ENCODE measurements at places on chromosomes 16 and 17.

DNA sequence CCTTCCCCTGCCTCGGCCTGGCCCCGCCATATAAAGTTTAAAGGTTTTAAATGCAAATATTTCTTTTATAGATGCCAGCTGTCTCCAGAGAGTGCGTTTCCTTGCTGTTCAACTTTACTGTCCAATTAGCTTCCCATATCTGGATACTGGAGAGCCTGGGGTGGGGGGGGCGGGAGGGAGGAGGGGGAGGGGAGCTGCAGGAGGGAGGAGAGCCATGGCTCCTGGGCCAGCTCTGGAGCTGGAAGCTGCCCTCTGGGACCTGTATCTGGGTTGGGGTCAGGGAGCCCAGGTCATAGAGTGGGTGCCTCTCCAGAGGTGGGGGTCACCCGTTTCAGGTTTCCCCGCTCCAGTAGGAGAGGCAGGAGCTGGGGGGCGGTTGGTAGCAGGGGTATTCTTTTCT is 6.2 kb upstream of the GSE1 start:
- H3K4me3 ChIP-seq = no peak overlapping the region
- H3K36me3 ChIP-seq = no peaks in the 10 kb centered on the region
- H3K4me1 ChIP-seq = peaks cover 56% of the 10 kb centered on the region
- peak overlapping the region; percentile 56 for H3K27ac ChIP-seq
- no peak for DNase-seq
- no peaks in the 10 kb centered on the region for H3K27me3 ChIP-seq

DNA sequence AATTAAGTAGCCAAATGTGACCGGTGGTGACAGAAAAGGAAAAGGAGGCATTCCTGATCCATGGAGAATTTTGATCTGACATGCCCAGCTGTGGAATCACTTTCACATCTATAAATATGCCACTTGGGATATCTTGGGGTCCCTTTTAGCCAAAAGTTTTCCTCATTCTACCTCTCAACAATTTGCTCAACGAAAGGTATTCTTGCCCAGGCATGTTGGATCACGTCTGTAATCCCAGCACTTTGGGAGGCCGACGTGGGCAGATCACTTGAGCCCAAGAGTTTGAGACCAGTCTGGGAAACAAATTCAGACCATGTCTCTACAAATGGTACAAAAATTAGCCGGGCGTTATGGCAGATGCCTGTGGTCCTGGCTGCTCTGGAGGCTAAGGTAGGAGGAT is 24.3 kb downstream of the LITAF start:
- H3K27ac ChIP-seq = peak overlapping the region; percentile 70
- no peak for DNase-seq
- no peaks in the 10 kb centered on the region for H3K27me3 ChIP-seq
- no peak overlapping the region for H3K4me3 ChIP-seq
- peaks cover 29% of the 10 kb centered on the region for H3K4me1 ChIP-seq

DNA sequence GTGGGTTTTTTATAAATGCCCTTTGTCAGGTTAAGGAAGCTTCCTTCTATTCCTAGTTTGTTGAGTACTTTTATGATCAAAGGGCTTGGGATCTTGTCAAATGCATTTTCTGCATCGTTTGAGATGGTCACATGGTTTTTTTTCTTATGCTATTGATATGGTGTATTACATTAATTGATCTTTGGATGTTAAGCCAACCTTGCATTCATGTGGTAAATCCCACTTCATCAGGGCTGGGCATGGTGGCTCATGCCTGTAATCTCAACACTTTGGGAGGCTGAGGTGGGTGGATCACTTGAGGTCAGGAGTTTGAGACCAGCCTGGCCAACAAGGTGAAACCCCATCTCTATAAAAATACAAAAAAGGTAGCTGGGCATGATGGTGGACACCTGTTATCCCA is 30.8 kb upstream of the ATP2A3 start:
- H3K27ac ChIP-seq = no peak overlapping the region
- no peaks in the 10 kb centered on the region for H3K36me3 ChIP-seq
- H3K4me1 ChIP-seq = no peaks in the 10 kb centered on the region

DNA sequence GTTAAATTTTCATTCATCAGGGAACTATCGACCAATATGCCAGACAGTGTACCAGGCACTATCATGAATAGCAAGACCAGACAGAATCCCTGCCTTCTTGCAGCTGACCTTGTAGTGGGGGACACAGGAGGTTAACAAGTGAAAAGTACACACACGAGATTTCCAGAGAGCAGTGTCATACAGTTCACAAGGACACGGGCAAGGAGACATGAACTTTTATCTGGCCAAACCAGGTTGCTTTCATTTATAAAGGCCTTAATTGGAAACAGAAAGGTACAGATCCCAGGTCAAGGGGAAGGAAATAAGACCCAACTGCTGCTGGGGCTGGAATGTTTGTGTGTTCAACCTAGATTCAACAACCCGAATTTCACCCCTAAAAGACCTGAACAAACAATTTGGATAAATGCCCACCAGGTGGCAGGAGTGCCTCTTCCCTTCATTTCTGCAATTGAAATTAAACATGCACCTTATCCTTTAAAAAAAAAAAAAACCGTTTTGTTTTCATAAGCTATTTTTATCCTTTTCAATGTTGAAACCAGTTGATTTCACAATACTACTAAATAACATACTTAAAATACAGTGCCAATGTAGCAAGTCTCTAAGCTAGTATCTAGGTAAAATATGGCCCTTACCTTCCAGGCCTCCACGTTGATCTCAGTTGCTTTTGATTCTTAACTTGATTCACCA is 65.9 kb downstream of the EMP2 start:
- no peaks in the 10 kb centered on the region for H3K27me3 ChIP-seq
- peaks cover 13% of the 10 kb centered on the region for H3K36me3 ChIP-seq
- H3K4me3 ChIP-seq = no peak overlapping the region

DNA sequence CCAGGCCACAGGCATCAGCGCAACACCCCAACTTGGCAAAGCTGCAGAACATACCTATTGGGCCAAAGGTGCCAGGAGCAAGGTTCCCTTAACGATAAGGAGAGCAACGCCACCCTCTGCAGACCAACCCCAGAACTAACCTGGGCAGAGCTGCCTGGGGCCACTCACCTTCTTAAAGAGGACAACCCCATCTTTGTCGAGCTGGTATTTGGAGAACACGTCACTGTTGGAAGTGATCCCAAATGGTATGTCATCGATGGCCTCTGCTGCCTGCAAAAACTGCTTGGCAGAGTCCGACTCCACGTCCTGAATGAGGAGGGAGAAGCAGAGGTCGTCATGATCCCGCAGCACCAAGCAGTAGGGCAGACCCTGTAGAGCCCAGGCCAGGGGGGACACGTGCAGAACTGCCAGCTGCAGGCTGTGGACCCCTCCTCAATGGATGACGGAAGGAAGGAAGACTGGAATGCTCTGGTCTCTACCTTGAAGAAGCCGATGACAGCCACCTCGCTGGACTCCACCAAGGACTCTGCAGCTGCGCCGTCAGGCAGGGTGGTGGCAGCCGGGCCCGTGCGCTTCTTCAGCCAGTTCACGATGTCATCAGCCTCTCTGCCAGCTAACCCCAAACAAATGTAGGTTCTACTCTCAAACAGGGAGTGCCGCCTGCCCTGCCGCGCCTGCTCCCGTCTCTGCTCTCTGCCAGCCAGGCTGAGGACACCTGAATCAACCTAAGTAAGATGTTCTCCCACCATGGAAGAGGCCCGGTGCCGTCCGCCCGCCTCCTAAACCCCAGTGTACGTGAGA is 5.2 kb downstream of the P4HB start:
- DNase-seq = no peak
- H3K4me3 ChIP-seq = no peak overlapping the region
- peaks cover 61% of the 10 kb centered on the region for H3K4me1 ChIP-seq
- H3K27me3 ChIP-seq = no peaks in the 10 kb centered on the region
- peaks cover 88% of the 10 kb centered on the region for H3K36me3 ChIP-seq
- peak overlapping the region; percentile 64 for H3K27ac ChIP-seq

DNA sequence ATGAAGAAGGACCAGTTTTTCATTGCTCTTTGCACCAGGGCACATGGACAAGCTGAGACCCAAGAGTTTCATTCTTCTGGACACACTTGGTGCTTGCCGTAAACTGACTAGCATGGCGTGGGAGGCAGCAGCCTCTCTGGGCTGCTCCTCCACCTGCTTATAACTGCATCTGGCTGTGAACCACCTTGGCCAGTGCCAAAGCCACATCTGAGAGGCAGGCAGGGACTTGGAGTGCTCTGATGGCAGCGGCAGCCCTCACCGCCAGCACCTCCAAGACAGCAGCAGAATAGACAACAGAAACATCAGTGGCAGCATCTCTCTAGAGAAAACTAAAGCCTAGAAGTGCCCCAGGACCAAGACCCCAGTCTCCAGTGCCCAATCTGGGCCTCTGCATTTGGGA is 4.7 kb downstream of the KRT37 start:
- H3K27ac ChIP-seq = no peak overlapping the region
- H3K36me3 ChIP-seq = no peaks in the 10 kb centered on the region
- no peak overlapping the region for H3K4me3 ChIP-seq
- H3K27me3 ChIP-seq = no peaks in the 10 kb centered on the region
- H3K4me1 ChIP-seq = peaks cover 20% of the 10 kb centered on the region

DNA sequence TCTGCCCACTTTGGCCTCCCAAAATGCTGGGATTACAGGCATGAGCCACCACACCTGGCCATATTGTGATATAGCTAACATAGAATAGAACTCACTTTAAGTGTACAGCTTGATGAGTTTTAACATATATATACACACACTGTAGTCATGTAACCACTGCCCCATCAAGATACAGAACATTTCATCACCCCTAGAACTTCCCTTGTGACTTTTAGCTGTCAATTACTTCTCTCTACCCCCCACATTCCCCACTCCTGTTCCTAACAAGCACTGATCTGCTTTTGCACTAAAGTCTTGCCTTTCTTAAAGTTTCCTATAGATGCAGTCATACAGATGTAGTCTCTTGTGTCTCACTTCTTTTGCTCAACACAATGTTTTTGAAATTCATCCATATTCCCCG is 93.1 kb downstream of the PITPNC1 start:
- no peaks in the 10 kb centered on the region for H3K4me1 ChIP-seq
- H3K27me3 ChIP-seq = no peaks in the 10 kb centered on the region
- H3K4me3 ChIP-seq = no peak overlapping the region
- DNase-seq = no peak
- H3K27ac ChIP-seq = no peak overlapping the region
- no peaks in the 10 kb centered on the region for H3K36me3 ChIP-seq

- H3K4me3 ChIP-seq = no peak overlapping the region
- H3K4me1 ChIP-seq = no peaks in the 10 kb centered on the region
- no peaks in the 10 kb centered on the region for H3K36me3 ChIP-seq
- DNase-seq = no peak
- no peaks in the 10 kb centered on the region for H3K27me3 ChIP-seq
- no peak overlapping the region for H3K27ac ChIP-seq
These were observed 309.0 kb upstream of the IRX3 start for GRCh38 chr16:54595621-54596020.

DNA sequence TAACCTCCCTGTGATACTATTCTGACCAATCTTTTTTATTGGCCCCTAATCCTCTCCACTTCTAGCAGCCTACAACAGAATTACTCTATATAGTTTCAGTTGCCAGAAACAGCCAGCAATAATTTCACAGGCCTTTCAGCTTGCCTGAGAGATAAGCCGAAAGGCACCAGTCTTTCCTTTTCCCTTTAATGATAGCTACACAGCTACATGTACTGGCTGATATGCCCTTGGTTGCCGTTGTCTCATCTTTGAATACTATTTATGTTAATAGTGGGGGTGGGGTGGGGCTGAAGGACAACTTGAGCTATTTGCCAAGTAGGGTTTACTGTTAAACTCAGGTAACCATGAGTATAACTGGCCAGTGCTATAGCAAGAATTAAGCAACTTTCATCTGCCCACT is 35.8 kb upstream of the RASL10B start:
- peaks cover 18% of the 10 kb centered on the region for H3K36me3 ChIP-seq
- H3K27me3 ChIP-seq = no peaks in the 10 kb centered on the region
- DNase-seq = no peak
- no peak overlapping the region for H3K4me3 ChIP-seq

DNA sequence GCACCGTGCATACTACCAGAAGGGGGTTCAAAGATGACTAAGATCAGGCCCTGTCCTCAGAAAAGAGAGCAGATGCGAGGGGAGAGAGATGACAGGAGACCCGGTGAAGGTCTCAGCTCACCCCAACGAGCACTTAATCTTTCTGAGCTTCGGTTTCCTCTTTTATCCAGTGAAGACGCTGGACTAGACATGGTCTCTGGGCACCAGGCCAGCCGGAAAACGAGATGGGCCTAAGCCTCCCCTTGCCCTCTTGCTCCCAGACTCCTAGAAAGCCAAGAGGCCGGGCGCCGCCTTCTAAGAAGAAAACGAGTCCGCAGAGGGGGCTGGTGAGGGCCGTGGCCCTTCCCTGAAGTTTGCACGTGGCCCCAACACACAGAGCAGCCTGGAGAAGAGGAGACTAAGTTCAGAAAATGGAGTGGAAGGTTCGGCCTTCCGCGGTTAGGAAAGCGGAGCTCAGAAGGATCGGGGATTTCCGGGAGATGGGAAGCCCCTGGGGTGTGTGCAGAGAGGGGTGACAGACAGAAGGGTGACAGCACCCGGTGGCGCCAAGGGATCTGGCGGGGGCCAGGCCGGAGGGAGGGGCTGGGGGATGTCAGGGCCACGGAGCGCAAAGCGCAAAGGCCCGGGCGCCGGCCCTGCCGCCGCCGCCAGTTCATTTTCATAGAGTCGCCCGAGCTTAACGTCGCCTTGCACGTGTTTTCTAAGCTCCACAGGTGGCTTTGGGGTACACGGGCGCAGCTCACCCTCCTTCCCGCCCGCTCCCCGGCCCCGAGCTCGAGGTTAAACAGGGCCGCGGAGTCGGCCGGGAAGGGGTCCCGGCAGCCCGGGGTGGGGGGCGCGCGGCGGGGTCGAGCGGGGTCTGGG is 42.1 kb upstream of the BHLHA9 start:
- DNase-seq = no peak
- H3K27me3 ChIP-seq = peaks cover 6% of the 10 kb centered on the region
- H3K4me1 ChIP-seq = peaks cover 32% of the 10 kb centered on the region
- H3K4me3 ChIP-seq = peak overlapping the region; percentile 65
- no peaks in the 10 kb centered on the region for H3K36me3 ChIP-seq

GRCh38 chr16:46812781-46813540 is 18.0 kb downstream of the C16orf87 start:
- peaks cover 9% of the 10 kb centered on the region for H3K4me1 ChIP-seq
- H3K4me3 ChIP-seq = no peak overlapping the region
- H3K27ac ChIP-seq = no peak overlapping the region
- H3K27me3 ChIP-seq = no peaks in the 10 kb centered on the region

DNA sequence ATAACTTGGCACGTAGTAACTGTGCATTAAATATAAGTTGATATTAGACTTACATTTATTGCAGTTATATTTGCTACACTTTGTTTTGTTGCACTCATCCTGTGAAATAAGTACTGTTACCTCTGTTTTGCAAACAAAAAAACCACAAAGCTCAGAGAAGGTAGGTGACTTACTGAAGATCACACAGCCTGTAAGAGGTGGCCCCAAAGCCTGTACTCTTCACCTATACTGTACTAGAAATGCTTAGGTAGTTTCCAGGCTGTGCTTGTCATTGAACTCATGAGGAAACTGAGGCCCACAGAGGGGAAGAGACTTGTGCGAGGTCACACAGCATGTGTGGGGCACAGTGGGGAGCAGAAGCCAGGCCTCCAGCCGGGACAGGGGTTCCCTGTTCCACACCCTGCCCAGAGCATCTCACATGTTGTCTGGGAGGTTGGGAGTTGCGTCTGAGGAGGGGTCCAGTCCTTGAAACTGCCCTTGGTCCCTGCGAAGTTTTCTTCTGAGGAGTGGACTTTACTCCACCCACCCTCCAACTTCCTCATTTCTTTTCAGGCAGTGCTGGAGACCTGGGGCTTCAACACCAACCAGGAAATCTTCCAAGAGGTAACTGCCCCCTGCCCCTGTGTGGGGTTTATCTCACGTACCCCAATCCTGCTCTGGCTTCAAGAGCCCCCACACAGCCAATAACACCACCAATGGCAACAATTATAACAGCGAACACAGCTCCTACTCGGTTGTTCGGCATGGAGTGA is 13.0 kb downstream of the CETP start:
- H3K27me3 ChIP-seq = no peaks in the 10 kb centered on the region
- no peak overlapping the region for H3K27ac ChIP-seq
- H3K36me3 ChIP-seq = no peaks in the 10 kb centered on the region
- DNase-seq = no peak

Measured in stomach (tissue), 19 donors.